ENCODE measurements at places on chromosomes 2 and 18.

- no peak for DNase-seq
Measured at GRCh38 chr18:56026509-56026908, 438.5 kb upstream of the TCF4 start.

DNA sequence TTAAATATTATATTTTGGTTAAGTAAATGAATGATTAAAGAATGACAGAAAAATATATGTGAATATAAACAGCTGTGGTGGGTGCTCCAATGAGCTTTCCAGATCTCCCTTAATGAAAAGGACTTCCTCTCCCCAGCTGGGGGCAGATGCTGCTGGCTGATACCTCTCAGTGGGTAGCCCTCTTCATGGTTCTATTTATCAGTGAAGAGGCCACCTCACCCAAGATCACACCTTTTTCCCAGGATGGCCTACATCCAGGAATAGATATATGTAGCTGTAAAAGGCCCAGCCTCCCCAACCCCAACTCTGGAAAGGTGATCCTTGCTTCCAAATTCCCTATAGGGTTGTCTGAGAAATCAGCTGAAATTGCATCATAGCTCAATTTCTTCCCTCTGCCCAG lies 135.2 kb upstream of the ACVR2A start:
- no peak for DNase-seq

DNA sequence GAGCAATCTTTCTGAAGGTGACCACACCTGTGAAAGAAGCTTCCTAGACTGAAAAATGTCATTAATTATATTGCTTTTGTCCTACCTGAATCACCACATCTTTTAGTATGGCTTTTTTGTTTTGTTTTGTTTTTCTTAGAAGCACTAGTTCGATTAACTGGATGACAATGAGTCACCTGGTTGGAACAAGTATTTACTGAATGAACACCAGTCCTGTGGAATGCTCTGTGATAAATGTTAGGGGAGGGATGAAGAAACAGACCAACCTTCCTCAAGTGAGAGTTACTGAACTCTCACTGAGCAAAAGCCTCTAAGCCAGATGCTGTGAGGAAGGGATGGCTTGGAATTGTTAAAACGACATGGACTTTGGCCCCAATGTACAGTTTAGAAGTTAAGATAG lies 26.8 kb upstream of the DCC start:
- no peak for DNase-seq

DNA sequence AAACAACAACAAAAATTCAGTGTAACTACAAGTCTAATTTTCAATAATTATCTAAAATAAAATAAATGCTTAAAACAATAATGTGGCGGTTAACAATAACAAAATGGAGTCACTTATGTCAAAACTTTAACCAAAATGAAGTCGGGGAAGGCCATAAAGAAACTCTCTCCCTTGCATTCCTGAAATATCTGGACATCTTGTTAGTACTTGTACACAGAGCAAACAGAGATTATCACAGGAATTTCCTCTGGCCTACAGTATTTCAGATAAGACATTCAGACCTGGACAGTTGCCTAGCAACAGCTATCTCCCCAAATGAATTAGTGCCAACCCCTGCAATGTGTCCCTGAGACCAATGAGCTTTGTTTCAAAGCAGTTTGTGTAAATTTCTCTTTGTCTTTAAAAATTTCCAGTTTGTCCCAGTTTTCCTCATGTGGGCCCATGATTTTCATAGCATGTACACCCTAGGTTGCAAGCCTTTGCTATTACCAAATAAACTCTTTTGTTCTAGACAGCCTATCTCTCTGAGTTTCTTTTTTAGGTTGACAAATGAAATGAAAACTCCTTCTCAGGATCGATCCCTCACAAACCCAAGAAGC lies 68.6 kb downstream of the EXOC6B start:
- DNase-seq = no peak

GRCh38 chr2:176082525-176082823 lies 1.3 kb downstream of the EVX2 start:
- DNase-seq = no peak

DNA sequence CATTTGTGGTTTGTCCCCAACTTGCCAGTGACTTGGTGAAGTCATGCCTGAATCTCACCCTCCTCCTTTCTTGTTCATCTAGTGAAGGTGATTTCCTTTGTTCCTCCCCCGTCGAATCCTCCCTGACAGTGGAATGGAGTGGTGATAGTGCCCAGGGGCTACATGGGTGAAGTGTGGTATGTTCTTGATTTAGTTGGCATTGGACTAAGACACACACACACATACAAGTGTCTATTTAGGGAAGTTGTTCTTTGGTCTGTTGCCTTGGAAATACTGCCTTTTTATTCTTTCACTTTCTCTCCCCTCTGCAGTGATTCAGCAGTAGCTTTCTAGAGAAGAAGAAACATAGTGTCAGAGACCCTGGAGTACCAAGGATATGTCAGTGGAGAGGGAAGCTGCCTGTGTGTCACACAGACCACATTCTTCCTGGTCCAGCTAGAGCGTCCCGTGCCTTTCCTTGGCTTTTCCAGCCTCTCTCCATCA lies 10.9 kb downstream of the INPP4A start:
- DNase-seq = no peak

DNA sequence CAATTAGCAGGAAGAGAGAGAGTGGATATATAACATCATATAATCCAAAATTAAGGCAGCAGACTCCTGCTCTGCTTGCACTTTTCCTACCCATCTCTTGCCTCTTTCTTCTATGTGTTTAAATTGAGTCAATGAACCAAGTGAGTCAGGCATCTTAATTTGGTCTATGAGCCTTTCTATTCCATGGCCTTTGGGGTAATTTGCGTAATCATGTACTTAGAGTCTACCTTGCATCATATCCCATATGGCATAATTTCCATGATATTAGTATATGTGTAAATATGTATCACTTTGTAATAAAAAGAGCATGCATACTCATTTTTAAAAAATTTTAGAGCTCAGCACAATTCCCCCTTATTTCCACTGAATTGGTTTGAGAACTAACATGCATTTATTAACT lies 555.2 kb downstream of the STK39 start:
- DNase-seq = no peak

GRCh38 chr18:45844938-45845337 lies 19.5 kb downstream of the SIGLEC15 start:
- no peak for DNase-seq

DNA sequence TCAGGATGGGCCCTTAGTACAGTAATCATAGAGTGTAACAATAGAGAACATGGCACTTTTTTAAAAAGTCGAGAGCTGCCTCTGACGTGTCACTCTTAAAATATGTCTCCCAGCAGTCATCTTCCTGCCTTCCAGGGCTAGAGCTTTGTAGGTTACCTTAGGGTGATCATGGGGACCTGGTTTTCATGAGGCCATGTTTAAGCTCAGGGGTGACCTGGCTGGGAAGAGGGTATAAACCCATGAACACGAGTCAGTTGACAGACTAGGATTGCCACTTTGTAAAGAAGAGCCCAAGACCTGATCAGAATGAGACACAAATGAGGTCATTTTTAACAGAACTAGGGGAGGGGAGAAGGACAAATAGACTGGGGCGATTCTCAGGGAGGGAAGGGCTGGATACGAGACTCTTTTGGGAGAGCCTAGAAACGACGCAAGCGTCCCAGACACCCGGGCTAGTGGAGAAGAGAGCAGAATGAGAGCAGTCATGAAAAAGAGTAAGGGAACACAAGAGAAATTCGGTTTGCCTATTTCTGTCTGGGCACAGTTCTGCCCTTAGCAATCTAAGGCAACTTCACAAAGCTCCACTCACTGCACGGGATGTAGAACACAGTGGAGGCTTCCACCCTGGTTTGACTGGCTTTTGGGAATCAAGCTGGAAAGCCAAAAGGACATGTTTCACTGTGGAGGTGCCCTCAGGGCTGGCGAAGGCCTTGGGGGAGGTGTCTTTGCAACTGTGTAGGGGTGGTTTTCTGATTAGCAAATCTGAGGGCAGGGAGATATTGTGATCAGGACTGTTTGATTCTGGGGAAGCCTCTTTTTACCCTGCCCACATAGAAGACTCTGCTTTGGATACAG lies 1.8 kb upstream of the RAB31 start:
- DNase-seq = no peak

- DNase-seq = no peak
Measured at GRCh38 chr2:62192811-62193210, 3.1 kb upstream of the B3GNT2 start.

GRCh38 chr2:16739778-16740581 lies 74.3 kb upstream of the CYRIA start:
- no peak for DNase-seq

- DNase-seq = no peak
Measured at GRCh38 chr2:39538718-39539117, 101.6 kb upstream of the MAP4K3 start.

- peak; percentile 14 for DNase-seq
Measured at GRCh38 chr2:70935468-70936164, at the start of gene ATP6V1B1. Gene ATP6V1B1 (plus strand): TSS chr2:70935900. CDS start chr2:70935955, 55 bp downstream.
